Stimulated activated CD4-positive, alpha-beta T cell treated with anti-CD3 and anti-CD28 coated beads, TNF-alpha, amount 100 ng/mL, for 1 hour (primary cell): ENCODE measurements at places on chromosomes 3 and 15.

DNA sequence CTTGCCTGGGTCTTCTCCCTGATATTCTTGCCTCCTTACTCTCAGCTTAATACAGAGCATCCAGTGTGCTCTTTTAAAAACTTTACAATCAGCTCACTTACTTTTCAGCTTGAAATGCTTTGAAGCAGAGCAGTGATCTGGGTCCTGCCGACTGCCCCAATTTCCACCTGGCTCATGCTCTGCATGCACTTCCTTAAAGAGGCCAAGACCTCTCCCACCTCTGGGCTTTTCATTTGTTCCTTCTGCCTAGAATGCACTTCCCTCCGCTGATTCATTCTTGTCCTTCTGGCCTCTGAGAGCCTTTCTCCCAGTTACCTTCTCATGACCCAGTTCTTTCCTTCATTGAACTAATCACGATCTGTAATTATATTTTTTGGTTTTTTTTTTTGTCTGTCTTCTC is 1.9 kb upstream of the CCNDBP1 start:
- no peak for DNase-seq

GRCh38 chr3:135081856-135082434 is 286.9 kb downstream of the EPHB1 start:
- no peak for DNase-seq

DNA sequence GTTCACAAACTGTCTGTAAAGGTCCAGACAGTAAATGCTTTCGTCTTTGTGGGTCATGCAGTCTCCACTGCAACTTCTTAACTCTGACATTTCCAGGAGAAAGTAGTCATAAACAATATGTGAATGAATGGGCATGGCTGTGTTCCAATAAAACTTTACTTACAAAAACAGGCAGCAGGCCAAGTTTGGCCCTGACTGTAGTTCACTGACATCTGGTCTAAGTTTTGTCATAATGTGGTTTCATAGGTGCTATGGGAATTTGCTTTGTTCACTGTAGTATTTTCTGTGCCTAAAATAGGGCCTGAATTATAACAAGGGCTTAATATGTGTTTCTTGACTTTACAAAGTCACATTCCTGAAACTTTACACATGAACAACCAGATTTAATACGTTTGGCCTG is 186.0 kb upstream of the KBTBD8 start:
- no peak for DNase-seq

DNA sequence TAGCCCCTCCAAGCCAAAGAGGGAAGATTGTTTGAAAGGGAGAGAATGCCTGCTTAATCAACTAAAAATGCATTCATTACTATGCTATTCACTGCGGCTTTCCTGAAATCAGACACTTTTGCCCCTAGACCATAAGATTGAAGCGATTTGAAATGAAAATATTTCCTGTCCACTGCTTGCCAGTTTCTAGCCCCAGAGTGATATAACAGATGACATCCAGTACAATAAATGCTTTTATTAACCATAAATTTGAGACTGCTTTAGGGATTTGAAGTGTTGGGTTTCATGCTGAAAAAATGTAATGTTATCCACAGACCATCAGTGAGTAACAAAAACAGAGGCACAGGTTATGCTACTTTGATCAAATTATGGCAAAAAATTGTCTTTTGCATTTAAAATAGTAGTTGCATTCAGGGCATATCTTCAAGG is 14.1 kb downstream of the IL17RD start:
- DNase-seq = no peak

DNA sequence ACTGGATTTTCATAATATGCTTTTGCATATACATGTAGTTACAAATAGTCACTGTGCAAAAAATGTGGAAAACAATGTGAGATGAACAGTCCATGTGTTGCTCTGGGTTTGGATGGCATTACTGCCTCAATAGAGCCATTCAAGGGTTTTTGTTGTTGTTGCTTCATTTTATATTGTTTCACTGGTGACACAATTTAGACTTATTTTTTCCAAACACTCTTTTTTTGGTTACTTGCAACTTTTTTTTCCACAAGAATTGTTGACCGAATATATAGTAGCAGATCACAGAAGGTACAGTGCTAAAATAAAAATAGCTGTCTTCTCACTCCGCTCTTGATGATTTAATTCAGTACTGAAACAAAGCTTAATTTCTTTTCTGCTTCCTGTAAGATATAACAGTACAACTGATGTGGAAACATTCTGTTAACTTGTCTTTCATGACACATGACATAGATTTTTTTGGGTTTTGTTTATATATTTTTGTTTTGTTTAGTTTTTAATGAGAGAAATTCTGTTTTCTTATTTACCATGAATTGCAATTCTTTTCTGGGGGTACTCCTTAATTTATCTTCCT is 618.6 kb downstream of the NAALADL2 start:
- no peak for DNase-seq

GRCh38 chr3:13210221-13210975 is 137.2 kb upstream of the IQSEC1 start:
- DNase-seq = no peak

GRCh38 chr3:54342676-54343075 is 220.3 kb downstream of the CACNA2D3 start:
- no peak for DNase-seq

DNA sequence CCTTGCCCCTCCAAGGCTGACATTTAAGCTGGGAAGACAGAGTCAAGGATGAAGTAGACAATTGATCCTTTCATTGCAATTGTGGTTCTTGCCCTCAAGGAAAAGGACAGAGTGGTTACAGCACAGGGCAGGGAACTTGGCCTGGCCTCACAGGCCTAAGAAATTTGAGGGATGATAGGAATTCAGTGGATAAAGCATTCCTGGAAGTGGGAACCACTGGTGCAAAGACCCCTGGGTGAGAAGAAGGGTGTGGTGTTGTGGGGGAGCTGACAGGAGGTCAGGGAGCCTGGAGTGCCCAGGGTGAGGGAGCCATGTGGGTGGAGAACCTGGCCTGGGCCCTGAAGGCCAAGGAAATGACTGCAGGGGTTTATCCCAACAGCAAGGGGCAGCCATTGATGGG is 287.4 kb downstream of the UACA start:
- no peak for DNase-seq

- DNase-seq = no peak
Measured at GRCh38 chr3:158678687-158679086, 6.2 kb upstream of the LXN start.

DNA sequence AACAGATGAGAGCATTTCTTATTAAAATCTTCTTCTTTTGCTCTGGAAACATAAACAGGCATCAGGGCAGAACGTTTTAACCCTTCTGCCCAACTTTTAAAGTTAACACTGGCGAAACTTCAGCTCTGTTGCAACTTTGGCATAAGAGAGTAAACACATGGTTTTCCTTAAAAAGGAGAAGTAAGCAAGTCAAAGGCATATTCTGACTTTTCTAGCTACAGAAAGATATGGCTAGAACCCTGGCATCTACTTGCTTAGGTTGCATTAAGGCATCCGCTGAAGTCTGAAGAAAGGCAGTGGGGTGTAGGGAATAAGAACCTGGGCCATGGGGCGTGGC is 13.3 kb upstream of the IL16 start:
- DNase-seq = no peak

GRCh38 chr3:105594219-105594618 is 227.5 kb downstream of the ALCAM start:
- DNase-seq = no peak

- no peak for DNase-seq
Measured at GRCh38 chr15:48449734-48450133, 118.5 kb downstream of the DUT start.

DNA sequence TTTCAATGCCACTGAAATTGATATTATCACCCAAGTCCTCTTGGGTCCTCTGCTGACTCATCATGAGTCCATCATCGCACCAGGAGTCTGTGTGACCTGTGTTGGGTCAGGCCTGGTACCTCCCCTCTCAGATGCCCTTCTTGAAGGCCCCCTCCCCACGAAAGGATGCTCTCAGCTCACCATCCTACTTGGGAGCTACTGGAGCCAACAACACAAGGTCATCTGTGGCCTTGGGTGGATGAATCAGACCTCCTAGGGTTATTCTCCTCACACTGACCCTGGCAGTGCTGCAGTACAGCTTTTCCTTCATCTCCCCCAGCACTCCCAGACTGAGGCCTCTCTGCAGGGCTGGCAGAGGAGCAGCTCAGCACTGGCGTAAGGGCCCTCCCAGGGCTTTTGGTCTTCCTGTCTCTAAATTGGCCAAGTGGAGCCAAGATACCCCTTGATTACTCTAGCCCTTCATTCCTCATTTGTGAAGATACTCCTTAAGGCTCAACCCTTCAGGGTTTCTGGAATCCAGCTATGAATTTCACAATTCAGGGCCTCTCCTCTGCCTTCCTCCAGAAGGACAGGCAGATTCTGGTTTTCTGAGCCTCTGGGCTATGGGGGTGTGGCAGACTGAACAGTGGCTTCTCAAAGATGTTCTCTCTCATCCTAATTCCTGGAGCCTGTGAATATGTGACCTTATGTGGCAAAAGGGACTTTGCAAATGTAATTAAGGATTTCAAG is 80.7 kb upstream of the GSK3B start:
- no peak for DNase-seq

- DNase-seq = no peak
Measured at GRCh38 chr3:127697551-127698240, 24.9 kb downstream of the ABTB1 start.

GRCh38 chr3:165502707-165503106 is 306.5 kb upstream of the SLITRK3 start:
- DNase-seq = no peak

DNA sequence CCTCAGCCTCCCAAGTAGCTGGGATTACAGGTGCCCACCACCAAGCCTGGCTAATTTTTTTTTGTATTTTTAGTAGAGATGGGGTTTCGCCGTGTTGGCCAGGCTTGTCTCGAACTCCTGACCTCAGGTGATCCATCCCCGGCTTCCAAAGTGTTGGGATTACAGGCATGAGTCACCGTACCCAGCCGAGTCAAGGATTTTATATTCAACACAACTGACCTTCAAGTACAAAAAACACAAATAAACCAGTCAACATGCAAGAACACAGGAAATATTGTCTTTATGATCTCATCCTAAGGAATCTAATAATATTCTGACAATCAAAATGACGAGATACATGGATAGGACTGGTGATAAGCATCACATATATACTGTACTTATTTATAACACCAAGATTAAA is 37.9 kb downstream of the TJP1 start:
- DNase-seq = no peak

- no peak for DNase-seq
Measured at GRCh38 chr3:67846166-67846565, 191.8 kb upstream of the SUCLG2 start.

DNA sequence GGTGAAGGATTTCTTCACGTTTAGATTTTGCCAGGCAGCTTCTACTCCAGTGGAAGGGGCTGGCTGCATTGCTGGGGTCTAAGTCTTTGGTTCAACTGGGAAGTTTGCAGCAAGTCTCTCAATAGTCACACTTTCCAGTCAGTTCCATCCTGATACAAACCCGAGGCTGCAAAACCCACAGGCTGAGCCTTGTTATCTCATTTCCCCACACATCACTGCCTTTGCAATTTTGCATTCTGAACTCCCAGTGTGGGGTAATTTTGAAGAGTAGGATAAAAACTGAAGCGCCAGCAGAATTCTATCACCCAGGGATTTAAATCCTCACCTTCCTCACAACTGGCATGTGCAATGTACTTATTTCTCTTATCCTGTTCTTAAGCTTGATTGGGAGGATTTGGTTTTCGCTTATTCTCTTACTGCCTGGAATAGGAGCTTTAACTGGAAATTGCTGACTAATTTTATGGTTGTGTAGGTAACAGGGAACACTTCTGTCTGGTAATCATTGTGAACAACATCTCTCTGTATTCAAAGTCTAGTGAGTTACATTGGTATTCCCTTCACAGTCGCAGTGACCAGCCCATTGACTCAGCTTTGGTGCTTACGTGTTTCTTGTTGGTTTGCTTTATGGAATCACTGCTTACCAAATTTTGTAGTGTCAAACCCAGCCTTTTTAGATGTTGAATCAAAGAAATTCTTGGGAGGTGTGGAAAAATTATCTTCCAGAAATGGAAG is 142.0 kb upstream of the TOPAZ1 start:
- no peak for DNase-seq

- no peak for DNase-seq
Measured at GRCh38 chr15:29636140-29636539, 186.1 kb downstream of the TJP1 start.

DNA sequence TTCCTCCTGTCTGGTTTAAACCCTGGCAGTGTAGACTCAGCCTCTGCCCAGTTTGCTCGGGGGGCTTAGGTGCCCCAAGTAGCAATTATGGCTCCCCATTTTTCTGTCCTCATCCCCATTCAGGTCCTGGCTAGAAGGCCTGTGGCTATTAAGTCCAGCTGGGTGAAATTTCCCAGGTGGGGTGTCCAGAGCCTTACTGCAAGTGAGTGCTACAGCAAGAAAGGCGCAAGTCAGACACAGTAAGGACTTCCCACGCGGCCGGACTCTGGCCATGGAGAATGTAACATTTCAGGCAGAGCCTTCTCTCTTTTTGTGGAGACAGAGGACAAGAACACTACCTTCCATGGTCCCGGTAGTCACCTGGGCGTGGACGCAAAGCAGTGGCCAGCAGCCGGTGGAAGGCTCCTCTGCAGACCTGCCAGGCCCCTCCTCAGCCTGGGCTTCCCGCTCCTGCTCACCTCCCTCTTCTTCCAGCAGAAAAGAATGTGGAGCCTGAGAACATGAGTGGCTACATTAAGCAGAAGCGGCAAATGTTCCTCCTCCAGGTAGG is 23.3 kb downstream of the CFAP100 start:
- no peak for DNase-seq

- no peak for DNase-seq
Measured at GRCh38 chr15:69474846-69475455, 22.3 kb downstream of the RPLP1 start.

DNA sequence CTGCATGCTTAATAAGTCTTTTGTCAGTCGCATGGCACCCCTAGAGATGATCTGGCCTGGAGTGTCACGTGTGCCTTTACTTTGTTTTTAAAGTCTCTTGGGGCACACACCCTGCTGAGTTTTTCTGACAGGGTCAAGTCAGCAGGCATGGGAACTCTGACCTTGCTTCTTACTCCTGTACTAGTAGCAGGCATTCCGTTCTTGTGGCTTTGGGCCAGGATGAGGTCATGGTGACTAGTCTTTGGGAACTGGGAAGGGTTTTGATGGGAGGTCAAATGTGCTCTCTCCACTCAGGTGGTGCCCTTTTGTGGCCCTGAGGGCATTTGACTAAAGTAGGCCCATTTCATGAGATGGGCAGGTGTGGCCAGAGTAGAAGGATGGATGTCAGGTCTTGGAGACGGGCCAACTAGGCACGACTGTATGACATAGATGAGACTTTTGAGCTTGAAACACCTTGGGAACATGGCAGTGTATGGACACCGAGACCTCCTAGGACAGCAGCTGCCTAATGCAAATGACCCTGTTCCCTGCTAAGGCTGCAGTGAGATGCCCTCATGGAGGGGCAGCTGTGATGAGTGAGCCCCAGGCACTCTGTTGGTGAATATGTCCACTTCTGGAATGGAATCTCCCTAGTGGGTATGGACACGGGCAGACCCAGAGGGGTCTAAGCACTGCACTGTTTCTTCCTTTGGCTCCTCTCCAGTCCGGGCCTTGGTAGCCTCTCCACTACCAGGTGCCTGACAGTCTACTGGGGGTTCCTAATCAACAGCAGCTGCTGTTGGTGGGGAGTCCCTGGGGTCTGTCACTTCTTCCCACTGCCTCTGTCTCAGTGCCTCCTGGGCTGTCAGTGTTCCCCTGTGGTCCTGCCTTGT is 16.4 kb downstream of the SRPRB start:
- DNase-seq = no peak
